ENCODE measurements at places on chromosomes 11 and 22.

GRCh38 chr11:16741473-16741872 is 3.0 kb downstream of the C11orf58 start:
- DNase-seq, result no peak

DNA sequence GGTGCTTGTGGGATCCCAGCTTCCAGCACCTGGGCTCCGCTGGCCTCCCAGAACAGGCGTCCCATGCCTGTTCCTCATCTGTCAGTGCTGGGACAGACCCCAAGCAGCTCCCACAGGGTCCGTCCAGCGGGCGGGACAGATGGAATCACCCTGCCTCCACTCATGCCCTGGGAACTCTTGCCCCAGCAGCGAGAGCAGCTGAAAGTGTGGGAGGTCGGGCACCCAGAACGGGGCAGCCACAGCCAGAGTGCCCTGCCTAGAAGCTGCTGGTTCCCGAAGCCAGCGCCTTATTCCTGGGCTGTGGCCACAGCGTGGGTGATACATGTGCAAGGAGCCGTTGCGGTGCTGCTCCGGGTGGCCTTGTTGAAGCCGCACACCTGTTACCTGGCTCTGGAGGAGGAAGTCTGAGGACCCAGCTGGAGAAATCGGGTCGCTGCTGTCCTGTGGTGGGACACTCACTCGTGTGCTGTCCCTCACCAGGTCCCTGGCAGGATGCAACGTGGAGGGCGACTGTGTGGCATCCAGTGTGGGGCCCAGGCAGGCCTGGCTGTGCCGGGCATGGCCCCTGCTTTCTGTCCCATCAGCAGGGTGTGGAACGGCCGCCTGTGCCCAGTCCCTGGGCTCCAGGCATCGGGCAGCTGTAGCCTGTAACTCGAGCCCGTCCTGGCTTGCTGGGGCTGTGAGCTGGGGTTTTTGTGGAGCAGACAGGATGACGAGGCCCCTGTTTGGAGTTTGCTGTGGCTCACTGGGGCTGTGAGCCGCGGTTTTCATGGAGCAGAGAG is 16.2 kb downstream of the GRAMD4 start:
- no peak for DNase-seq

DNA sequence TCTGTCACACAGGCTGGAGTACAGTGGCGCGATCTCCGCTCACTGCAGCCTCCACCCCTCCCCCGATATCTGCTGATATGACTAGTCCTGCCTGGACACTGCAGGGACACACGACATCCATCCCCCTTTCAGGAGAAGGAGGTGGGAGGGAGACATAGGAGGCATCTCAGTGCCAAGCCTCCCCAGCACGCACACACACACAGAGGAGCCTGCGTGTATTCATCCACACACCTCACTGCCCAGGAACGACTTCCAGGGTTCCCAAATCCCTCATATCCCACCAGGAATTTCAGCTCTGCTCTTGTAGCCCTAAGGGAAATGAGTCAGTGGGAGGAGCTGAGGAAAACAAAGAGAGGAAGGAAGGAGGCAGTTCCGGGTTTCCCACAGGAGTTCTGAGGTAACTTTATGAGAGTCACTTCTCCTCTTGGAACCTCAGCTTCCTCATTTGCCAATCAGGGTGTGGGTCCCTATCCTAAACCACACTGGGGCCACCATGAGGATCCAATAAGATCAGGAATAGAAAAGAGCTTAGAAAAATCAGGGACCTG is 37.2 kb upstream of the ACER3 start:
- DNase-seq, result no peak

DNA sequence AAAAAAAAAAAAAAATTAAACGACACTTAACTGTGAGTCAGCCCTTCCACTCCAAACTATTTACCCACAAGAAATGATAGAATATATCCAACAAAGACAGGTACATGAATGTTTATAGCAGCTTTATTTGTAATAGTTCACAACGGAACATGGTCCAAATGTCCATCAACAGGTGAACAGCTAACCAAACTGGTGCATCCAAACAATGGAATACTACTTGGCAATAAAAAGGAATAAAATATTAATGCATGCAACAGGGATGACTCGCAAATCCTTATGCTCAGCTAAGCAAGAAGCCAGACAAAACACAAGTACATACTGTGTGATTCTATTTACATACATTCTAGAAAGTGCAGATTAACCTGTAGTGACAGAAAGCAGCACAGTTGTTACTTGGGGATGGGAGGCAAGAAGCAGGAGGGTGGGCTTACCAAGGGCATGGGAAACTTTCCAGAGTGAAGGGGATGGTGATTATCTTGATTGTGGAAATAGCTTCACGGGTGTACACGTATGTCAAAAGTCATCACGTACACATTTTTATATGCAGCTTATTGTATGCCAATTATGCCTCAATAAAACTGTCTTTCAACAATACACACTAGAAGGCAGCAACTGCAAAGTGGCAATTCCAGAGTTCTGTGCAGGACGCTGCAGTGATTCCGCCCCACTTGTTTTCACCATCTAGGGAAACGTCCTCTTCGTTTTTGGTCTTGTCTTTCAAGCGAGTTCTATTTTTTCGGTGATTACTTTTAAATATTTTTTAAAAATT is 6.7 kb upstream of the SF1 start:
- DNase-seq, result no peak

DNA sequence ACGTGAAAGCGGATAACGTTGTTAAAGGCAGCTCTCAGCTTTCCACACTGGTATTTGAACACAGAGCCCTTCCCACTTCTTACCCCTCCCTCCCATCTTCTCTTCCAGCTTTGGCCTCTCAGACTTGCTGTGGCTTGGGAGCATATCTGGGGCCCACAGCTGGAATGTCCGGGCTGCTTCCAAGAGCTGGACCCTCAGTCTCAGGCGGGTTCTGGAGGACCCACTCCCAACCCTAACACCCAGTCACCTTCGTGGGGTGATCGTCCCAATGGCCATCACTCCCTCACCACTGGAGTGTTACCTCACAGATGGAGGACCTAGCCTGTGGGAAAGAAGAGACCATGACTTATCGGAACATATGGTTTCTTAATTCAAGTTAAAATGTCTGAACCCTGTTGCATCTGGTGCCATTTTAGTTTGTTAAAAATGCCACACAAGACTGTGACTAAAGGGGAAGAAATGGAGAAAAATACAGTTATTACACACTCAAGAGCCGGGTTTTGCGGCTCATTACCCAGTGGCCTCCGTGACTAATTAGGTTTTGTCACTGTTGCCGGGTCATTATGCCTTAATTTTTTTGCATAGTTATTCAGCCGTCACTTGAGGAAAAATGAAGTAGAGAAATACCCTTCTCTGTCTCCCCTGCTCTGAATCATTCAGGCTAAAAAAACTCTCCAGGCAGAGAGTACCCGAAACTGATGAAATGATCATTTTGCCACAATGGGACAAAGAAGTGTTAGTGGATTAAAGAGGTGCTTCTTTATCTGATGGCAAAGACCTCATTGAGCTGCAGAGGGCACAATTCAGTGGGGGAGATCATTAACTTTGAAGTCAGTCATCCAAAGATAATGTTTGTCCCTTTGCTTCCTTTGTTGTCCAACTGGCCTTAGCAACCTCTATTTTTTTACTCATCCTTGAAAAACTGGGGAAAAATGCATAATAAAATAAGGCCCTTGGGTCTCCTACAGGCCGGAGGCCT is 87.2 kb upstream of the HTATIP2 start:
- DNase-seq, result no peak

- DNase-seq, result peak; percentile 30
Measured at GRCh38 chr22:30289980-30290313, 642 bp upstream of the CASTOR1 start.

- no peak for DNase-seq
Measured at GRCh38 chr11:111829185-111829968, 42.0 kb downstream of the ALG9 start.

- no peak for DNase-seq
Measured at GRCh38 chr11:44008698-44009097, 39.1 kb upstream of the ACCSL start.

GRCh38 chr22:46677323-46678002 is 57.3 kb downstream of the GRAMD4 start:
- no peak for DNase-seq

DNA sequence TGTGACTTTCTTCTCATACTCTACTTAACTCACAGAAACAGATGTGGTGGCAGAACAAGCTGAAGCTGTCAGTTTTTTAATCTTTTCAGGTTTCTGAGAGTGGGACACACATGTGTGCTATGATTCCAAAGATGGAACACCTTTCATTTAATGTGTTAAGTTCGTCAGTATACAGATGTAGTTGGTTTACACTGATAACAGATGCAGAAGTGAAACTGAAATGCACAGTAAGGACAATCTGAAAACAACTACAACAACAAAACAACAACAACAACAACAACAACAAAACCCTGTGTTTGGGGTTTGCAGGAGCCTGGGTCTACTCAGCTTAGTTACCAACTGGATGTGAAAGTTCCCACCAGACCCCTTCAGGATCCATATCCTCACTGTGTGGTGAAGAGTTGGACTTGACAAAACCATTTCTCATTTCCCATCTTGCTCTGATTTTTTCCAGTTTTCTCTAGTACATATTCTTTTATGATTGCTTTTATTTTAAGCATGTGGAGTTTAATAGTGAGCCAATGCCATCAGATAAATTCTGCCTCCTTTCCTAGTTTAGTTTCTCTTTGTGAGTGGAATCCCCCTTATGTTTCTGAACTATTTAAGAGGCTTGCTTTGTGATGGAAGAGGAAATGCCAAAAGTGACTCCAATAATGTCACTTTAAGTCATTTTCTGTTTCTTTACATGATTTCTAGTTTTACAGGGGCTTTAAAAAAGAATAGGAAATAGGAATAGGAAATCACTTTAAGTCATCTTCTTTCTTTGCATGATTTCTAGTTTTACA is 47.8 kb downstream of the ARHGAP42 start:
- no peak for DNase-seq

GRCh38 chr11:70555078-70555477 is 156.7 kb downstream of the CTTN start:
- DNase-seq, result no peak

DNA sequence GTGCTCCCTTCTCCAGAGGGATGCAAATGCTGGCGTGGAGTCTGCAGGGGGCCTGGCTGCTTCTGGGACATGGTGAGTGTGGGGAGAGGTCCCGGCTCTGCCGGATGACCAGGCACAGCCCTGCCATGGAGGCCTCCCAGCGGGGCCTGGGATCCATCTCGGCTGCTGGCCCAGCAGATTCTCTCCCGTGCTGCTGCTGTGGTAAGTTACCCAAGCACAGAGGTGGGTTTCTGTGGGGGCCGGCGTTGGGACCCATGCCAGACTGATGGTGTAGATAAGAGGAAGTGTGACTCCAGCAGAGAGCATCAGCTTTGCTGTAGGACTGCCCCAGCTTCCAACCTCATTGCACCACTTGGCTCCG is 147.5 kb upstream of the B3GAT1 start:
- DNase-seq, result no peak

- peak; percentile 43 for DNase-seq
Measured at GRCh38 chr22:50276143-50276542, 6.0 kb upstream of the MAPK11 start.

DNA sequence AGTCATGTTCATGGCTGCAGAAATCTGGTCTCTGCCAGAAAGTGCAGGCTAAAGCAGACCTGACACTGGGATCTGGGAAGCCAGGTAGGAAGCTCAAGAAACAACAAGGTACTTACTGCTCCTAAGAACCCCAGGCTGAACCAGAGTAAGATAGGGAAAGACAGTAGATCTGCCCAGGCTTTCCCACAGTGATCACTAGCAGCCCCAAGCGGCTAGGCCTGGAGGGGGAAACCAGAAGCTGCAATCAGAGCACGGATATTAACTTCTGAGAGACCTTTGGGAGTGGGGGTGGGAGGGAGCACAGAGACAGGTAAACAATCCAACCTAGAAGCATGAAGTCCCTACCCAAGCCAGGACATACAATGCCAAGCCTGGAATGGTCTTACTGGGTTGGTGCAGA is 135.2 kb upstream of the C11orf58 start:
- no peak for DNase-seq

DNA sequence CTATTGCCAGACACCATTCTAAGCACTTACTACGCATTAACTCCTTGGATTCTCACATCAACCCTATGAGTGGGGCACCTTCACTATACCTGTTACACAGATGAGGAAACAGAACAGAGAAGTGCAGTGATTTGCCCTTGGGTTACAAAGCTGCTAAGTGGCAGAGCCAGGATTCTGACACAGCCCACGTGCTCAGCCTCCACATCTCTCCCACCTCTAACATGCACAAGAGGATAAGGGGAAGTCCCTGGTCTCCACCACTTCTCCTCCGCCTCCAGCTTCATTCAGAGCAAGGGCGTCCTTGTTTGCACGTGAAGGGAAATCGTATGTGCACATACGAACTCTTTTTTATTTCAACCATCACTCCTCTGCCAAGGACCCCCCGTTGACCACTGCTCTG is 53.7 kb downstream of the CDON start:
- no peak for DNase-seq

DNA sequence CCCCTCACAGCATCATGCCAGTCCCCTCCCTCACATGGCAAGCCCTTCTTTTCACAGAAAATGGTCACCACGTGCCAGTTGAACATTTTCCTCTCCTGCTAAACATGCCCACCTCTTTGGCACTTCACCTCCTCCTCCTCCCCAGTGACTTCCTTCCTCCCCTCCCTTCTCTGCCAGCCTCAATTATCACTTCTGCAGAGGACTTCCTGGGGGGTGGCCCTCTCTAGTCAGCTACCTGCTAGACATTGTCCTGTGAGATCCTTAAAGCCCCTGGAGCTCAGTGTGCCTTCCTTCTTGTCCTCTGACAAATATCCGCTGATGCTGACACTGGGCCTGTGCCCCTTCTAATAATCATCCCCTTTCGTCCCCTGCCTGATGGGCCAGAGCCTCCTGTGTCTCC is 43.2 kb upstream of the E2F8 start:
- peak; percentile 26 for DNase-seq

DNA sequence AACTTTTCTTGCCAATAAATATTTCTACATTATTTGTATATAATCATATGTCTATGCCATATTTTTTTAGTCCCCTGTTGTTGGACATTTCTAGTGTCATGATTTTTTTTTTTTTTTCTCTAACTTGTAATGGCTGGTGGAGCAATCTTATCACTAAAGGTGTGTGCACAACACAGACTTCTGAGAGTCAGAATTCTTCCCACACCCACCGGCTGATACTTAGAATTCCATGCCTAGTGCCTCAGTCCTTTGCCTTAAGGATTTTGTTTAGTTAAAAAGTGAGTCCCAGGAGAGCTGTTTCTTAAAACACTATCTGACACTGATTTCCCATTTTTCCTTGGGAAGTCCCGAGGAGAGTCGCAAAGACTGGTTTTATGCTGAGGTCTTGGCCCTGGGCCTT is 87.7 kb upstream of the BARX2 start:
- DNase-seq, result no peak

DNA sequence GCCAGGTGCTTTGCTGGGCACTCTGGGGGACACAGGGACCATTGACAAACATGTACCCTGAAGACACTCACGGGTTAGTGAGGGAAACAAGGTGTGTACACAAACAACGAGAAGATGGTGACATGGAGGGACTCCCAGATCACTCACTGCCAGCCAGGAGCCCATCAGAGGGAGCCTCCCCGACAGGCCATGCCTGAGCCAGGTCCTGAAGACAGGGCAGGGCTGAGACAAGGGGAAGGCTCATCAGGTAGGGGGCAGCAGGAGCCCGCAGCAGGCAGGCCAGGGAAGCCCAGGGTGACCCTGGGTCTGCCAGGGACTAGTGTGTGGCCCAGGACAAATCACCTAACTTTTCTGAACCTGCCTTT is 127.9 kb downstream of the BUD13 start:
- DNase-seq, result no peak

Data from CD4-positive, alpha-beta T cell treated with Interleukin-4 for 4 hours (primary cell).